ENCODE measurements at places on chromosomes 6 and 20.

DNA sequence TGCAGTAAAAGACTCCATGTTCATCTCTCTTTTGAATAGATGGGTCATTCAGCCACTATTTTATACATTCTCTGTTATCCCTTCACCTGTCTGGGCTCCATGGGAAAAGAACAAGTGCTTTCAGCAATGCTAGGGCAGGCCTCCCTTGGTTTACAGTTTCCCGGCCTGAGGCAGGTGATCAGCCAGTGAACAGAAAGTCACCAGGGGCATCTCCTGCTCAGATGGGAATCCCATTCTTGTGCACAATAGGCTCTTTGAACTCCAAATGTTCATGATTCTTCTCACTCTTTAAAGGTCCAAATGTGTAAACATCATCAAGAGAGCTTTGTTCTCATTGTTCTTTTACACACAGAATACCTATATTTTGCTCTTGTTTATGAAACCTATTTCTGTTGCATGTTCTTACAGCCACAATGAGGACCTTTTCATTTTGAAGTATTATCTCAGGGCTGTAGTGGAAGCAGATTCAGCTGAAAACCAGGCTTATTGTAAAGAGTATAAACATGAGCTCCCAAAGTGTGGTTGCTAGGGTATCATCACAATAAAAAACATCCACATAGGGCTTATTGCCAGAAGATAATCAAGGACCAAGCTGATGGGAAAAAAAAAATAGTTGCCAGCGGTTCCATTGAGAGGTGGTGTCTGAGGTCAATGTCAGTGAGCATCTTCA lies 267.1 kb upstream of the SGK1 start:
- DNase-seq = no peak

DNA sequence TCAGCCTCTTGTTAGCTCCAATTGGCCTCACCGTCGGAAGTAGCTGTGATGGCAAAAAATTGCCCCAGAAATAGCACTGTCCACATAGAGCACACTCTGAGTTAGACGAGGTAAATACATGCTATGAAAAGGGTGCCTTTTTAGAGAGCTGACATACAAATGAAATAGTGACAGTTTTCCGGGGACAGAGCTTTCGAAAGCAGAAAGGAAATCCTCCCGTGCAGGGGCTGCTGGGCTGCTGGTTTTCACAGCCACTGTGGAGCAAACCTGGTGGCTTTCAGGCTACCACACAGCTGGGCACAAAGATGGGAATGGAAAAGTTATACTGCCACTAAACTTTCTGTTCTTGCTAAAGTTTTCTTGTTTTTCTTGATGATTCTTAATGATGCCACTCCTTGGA lies 8.3 kb downstream of the SLPI start:
- no peak for DNase-seq

GRCh38 chr6:82248273-82248735 lies 760 bp upstream of the IBTK start:
- DNase-seq = peak; percentile 60

DNA sequence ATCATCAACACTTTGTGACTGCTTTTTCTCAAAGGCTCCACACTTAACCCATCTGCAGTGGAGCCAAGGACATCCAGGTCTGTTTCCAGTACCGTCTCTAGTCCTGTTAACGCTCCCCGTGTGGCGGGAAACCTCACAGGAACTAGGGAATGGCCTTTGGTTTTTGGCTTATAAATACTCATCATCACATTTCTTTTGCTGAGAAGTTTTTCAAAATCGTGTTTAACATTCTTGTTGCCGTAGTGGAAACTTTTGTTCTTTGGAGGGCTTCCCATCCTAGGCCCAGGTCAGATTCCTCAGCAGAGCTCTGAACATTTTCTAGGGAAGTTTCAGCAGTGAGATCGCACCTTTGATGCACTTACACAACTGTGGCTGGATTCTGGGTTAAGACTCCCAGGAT lies 24.6 kb downstream of the DAAM2 start:
- peak; percentile 64 for DNase-seq

- no peak for DNase-seq
Measured at GRCh38 chr6:3535776-3536435, 79.1 kb upstream of the SLC22A23 start.

DNA sequence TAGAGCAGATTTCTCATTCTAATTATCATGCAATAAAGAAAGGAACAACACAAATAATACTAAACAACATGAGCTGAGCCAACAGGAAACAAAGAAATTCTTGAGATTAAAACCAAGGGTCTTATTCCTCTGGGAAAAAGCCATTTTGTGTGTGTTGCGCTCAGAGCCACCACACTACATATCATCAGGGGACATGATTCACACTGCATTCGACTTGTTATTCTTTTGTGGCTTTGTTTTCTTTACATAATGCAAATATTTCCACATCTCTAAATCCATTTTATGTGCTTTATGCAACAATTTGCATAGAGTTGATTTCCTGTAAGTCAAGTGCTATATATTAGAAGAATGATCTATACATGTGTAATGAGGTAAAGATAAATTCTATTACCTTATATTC lies 719.6 kb downstream of the TBC1D32 start:
- no peak for DNase-seq

DNA sequence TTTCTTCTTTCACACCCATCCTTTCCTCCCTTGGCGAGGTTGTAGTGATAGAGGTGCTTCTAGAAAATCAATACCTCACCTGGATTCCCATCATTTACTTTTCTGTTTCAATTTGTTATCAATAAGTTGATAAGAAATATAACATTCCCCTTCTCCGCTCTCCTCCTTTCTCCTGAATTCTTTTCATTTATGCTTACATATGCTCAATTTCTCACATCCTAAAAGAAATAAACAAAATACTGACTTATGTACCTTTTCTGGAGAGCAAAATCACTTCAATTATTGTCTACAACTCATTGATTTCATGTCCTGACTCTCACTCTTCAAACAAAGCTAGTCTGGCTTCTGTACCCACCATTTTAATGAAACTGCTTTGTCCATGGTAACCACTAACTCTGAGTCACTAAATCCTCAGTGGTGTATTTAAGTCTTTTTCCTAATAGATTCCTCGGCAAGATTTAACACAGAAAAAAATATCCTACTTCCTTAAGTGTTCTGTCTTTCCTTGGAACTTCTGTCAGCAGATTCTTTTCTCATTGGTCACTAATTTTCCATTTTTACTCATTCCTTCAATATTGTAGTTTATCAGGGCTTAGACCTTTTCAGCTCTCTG lies 289.6 kb downstream of the RFPL4B start:
- DNase-seq = peak; percentile 87

DNA sequence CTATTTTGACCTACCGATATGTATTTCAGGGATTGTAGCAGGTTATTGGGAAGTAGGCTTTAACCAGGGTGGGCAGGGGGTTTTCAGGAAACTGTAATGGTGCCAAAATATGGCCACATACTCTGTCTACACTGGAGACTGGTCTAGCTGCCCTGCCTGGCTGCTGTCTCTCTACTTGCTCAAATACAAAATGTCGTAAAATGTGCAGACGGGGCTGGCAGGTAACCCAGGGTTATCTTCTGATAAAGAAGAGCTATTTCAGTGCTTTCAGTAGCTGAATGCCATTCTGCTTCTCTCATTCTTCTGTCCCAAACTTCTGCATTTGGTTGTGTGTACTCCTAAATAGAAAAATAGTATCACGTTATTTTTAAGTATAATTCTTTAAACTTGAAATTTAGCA lies 616.2 kb downstream of the EPM2A start:
- DNase-seq = no peak

GRCh38 chr20:61980647-61981583 lies 84.8 kb downstream of the TAF4 start:
- peak; percentile 16 for DNase-seq

DNA sequence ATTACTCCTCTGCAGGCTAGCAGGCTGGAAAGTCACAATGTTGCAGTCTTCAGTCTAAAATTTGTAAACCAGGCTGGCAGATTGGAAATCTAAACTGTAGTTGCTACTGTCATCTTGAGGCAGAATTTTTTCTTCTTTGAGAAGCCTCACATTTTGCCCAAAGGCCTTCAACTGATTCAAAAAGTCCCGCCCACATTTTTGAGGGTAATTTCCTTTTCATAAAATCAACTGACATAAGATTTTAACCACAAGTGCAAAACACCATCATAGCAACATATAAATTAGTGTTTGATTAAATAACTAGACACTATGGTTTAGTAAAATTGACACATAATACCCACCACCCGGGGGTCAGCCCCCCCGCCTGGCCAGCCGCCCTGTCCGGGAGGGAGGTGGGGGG lies 28.4 kb downstream of the HLA-C start:
- DNase-seq = no peak

DNA sequence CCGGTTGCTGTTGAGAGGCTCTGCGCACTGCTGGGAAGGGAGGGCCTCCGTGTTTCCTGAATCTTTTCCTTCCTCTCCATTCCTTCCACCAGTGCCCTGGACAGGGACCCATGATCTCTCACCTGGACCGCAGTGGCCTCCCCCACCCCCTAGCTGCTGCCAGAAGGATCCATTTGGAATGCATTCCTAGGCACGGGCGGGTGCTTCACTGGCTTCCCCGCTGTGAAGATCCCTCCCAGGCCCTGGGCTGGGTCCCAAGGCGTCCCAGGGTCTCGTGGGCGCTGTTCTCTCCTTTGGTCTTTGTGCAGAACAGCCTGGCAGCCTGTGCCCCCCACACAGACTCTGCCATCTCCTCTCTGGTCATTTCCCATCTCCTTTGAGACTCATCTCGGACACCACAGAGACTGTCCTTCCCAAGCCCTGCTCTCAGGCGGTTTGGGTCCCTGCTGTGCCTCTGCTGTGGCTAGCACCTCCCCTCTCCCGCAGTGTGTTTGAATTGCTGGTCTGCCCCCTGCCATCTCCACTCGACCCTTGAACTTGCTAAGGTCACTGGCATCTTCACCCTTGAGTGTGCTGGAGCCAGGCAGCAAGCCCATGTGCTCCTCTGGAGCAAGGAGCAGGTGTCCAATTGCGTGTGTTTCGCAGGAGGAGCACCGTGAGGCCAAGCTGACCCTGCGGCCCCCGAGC lies 59.0 kb downstream of the TCP11 start:
- no peak for DNase-seq

GRCh38 chr6:41735427-41736185 lies at the start of gene TFEB:
Gene TFEB, minus strand, starts transcription at chr6:41735608. Its CDS starts 44,395 bp downstream, at chr6:41691213.
- peak; percentile 86 for DNase-seq

DNA sequence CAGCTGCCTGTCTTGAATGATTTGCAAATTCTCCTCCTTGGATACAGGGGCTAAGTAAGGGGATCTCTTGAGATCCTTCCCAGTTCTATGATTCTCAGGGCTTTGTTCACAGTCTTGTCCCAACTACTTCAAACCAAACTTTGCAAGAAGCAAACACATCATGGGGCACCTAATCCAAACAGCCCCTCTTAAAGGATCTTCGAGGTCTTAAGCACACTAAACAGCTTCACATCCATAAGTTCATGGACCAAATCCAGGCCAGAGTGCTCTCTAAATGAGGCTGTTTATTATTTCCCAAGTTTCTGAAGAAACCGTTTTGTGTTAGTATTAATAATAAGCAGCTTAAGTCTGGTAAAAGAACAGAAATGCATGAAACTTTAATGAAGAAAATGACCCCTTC lies 75.2 kb downstream of the KIF6 start:
- DNase-seq = no peak

DNA sequence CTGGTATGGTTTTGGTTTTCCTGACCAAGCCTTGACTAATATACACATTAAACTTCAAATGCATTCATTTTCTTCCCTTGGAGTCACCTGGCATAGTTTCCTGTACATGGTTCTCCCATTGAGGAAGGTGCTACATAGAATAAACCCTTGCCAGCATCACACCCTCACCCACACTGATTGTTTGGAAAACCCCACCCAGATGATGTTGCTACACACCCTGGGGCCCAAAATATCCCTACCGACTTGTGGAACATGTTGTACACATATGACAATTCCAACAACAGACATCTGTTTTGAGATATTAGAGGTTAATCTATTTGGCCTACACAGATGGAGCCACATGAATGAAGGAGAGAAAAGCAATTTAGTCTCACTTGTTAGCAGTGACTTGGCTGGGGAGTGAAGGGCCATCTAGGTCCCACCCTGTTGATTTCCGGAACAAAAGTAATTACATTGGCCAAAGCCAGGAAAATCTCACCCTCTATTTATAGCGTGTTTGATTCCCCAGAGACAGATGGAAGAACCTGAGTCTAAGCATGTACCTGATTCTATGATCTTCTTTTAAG lies 606.0 kb upstream of the BTBD3 start:
- no peak for DNase-seq

- DNase-seq = peak; percentile 23
Measured at GRCh38 chr6:111481836-111482187, 1.2 kb downstream of the REV3L start.

GRCh38 chr20:4025679-4026078 lies 10.3 kb upstream of the RNF24 start:
- DNase-seq = no peak

- DNase-seq = peak; percentile 43
Measured at GRCh38 chr6:15911753-15912504, 217.0 kb upstream of the MYLIP start.

DNA sequence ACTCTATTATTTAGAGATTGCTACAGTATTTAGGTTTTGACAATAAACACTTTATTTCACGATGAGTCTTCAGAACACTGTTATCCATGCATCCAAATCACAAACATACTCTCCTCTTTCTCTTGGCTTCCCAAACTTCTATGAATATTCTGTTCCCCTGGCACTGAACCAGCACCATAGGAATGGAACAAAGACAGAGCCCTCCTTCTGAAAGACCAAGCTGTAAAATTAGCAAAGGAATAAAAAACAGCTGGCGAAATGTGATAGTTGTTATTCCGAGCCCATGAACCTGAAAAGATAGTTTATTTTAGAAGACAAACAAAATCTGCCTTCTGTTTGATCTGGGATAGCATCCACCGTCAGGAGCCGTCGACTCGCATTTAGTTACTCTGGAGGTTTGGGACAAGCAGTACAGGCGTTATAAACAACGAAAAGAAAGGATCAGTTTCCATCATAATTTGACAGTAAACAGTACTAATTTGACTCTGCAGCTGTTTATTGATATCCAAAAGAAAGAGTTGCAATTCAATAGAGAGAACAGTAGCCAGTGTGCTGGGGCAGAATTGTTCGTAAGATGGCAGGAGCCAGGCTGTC lies 161.4 kb downstream of the CLIC5 start:
- DNase-seq = no peak

DNA sequence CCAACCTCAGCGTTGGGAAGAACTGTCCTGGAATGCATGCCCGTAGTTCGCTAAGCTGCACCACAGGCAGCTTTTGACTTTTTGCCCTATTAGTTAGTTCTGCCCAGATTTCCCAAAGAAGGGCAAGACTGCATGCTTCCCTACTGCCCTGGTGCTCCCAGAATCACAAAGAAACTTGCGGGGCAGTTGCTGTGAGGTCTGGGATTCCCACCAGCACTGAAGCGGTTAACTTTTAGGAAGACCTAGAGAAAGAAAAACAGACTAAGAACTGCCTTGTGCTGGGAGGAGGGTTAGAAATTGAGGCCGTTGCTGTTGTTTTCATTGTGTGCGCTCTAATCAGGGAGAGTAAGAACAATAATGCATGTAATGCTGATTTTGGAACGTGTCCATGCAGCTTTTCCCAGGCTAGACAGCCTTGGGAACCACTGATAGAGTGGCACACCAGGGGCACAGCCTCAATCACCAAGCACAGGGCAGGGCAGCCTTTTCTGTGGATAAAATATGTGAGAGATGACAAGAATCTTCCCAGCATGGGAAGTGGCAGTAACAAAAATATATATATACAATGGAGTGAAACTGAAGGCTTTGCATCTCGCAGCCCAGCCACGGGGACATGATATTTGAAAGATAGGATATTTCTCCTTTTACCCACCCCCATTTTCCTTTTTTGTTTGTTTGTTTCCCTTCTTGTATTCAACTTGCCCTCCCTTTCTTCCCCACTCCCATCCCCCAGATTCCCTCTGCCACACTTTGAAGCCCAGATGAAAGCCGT lies 137.7 kb upstream of the HEY2 start:
- peak; percentile 32 for DNase-seq
